ENCODE measurements at places on chromosomes 3 and 15. TPM values are rescaled to one million over a fixed set of nuclear protein-coding genes. Genes with fewer than 3 reads are reported as not detected.

PAQR5 gene
- total RNA-seq, result 16.5 TPM

ITPKA gene
- 16.8 TPM for total RNA-seq

WDR93 gene
- 0.22 TPM for total RNA-seq

LDHAL6B gene
- total RNA-seq, result not detected

IL20RB gene
- total RNA-seq, result 0.73 TPM

CASR gene
- total RNA-seq, result not detected

CAPN3 gene
- 0.40 TPM for total RNA-seq

RASGRP1 gene
- not detected for total RNA-seq

MEIS2 gene
- total RNA-seq, result 10.0 TPM

MUC20 gene
- 0.69 TPM for total RNA-seq

DNA sequence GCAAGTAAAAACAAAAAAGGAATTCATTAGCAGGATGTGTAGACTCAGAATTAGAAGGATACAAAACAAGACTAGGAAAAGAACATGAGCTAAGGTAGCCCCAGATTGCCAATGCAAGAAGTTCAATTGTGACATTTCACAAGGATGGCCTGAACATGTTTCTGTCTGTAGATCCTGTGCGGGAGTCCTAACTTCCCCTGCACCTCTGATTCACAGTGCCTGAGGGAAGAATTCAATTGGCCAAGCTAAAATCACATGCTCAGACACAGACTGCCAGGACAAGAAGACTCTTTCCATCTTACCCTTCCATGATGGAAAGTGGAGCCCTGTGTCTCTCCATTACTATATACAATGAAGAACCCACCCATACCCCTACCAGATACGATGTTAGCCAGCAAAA is 251.5 kb downstream of the KCNH8 start:
- no peaks in the 10 kb centered on the region for H3K36me3 ChIP-seq
- H3K4me3 ChIP-seq, result no peak overlapping the region
- no peak overlapping the region for H3K27ac ChIP-seq

DNA sequence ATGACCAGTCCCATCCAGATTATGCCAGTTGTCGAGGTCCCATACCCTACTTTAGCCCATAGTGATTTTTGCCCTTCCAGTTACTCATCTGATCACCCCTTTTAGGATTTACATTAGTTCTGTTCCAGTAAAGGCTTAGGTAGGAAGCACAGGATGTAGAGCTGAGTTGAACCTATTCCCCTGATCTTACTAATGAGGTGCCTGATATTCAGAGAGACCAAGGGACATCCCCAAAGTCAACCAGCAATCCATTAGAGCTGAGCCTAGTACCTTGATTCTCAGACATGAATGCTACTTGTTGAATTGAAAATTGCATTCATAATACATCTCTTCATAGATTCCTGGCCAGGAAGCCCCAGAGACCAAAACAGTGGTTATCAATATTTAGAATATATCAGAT is 24.7 kb downstream of the CTDSPL start:
- no peaks in the 10 kb centered on the region for H3K4me1 ChIP-seq
- peaks cover 29% of the 10 kb centered on the region for H3K27me3 ChIP-seq
- no peaks in the 10 kb centered on the region for H3K36me3 ChIP-seq
- no peak overlapping the region for H3K4me3 ChIP-seq
- DNase-seq, result no peak

- H3K27ac ChIP-seq, result peak overlapping the region; percentile 55
- no peaks in the 10 kb centered on the region for H3K36me3 ChIP-seq
- H3K4me1 ChIP-seq, result peaks cover 10% of the 10 kb centered on the region
- H3K27me3 ChIP-seq, result no peaks in the 10 kb centered on the region
Observed at GRCh38 chr3:193805448-193805847, 212.4 kb downstream of the OPA1 start.

DNA sequence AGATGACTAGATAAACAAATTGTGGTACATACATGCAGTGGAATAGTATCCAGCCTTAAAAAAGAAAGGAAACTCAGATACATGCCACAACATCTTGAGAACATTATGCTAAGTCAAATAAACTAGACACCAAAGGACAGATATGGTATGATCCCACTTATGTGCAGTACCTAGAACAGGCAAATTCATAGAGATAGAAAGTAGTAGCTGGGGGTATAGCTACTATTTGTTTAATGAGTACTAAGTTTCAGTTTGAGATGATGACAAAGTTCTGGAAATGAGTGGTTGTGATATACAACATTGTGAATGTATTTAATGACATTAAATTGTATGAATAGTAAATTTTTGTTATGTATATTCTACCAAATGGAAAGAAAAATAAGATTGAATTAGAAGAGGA is 477.2 kb upstream of the CFAP20DC start:
- H3K4me1 ChIP-seq, result no peaks in the 10 kb centered on the region
- H3K27me3 ChIP-seq, result no peaks in the 10 kb centered on the region
- DNase-seq, result no peak
- H3K27ac ChIP-seq, result no peak overlapping the region
- H3K4me3 ChIP-seq, result no peak overlapping the region

GRCh38 chr3:14126017-14126886 is 1.4 kb downstream of the TMEM43 start:
- no peaks in the 10 kb centered on the region for H3K27me3 ChIP-seq
- H3K4me3 ChIP-seq, result peak overlapping the region; percentile 87
- no peak for DNase-seq

- H3K4me3 ChIP-seq, result no peak overlapping the region
- no peak for DNase-seq
- no peak overlapping the region for H3K27ac ChIP-seq
- H3K4me1 ChIP-seq, result no peaks in the 10 kb centered on the region
Observed at GRCh38 chr15:96020133-96020532, 310.4 kb upstream of the NR2F2 start.

DNA sequence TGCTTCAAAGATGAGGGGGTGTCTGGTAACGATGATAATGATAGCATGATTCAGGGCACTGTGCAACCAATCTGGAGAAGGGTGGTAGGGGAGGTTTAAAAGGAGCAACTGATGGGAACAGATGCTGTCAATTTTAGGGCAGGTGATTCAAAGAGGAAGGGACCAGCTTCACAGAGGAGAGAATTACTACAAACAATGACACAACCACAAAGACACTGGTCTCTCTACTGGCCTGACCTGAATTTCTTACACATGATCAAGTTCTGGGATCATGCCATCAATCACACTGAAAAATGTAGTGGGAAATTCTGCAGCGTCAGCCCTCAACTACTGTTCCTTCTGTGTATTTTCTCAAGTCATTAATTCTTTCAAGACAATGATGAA is 2.6 kb upstream of the CDV3 start:
- H3K4me1 ChIP-seq, result peaks cover 55% of the 10 kb centered on the region
- peak overlapping the region; percentile 96 for H3K27ac ChIP-seq

GRCh38 chr3:179021119-179021903 is 50.3 kb downstream of the ZMAT3 start:
- no peaks in the 10 kb centered on the region for H3K36me3 ChIP-seq
- H3K4me1 ChIP-seq, result no peaks in the 10 kb centered on the region
- no peak overlapping the region for H3K27ac ChIP-seq

DNA sequence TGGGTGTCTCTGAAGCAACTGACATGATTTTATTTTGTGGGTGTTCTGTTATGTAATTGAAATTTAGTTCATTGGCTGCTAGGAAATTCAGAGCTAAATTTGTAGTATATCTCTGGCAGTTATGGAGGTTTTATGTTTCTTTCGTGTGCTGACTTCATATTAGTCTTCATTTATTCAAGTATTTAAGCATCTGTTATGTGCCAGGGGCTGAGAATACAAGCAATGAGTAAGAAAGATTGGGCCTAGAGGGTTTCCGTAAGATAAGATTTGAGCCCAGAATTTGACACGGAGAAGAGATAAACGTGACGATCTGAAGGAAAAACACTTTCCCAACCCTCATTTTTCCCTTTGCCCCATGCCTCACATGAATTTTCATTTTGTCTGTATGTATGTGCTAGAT is 75.2 kb upstream of the ACKR4 start:
- H3K4me3 ChIP-seq, result no peak overlapping the region
- H3K27me3 ChIP-seq, result no peaks in the 10 kb centered on the region
- no peak overlapping the region for H3K27ac ChIP-seq
- no peak for DNase-seq
- no peaks in the 10 kb centered on the region for H3K4me1 ChIP-seq

DNA sequence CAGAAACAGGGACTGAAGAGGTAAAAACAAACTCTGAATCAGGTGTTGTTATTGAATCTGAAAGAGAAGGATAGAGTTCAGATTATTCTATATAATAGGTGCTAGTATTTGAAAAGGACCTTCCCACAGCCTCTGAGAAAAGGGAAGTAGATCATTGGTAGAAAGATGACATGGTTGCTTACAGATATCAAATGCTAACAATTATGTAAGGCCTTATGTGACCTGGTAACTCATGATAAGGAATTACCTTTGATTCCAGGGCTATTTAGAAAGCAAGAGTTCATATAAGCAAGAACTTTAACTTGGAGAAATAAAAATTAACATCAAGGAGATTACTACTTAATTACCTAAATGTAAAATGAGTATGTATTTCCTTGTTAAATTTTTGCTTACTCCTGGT is 7.6 kb downstream of the SLC27A2 start:
- H3K27ac ChIP-seq, result no peak overlapping the region
- no peak overlapping the region for H3K4me3 ChIP-seq
- DNase-seq, result no peak
- H3K27me3 ChIP-seq, result no peaks in the 10 kb centered on the region
- H3K36me3 ChIP-seq, result no peaks in the 10 kb centered on the region

DNA sequence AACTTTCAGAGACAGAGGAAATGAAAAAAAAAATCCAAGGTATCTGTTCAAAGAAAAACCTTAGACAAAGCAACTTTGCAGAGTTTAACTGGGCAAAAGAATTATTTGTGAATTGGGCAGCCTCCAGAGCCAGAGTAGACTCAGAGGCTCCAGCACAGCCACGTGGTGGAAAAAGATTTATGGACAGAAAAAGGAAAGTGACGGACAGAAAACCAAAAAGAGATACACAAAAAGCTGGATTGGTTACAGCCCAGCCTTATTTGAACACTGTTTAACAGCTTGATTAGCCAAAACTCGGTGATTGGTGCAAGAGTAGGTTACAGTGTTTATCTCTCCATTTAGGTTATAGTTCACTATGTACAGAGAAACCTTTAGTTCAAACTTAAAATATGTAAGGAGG is 23.7 kb upstream of the GPD1L start:
- H3K27ac ChIP-seq, result no peak overlapping the region
- peak; percentile 14 for DNase-seq

- H3K27me3 ChIP-seq, result 0 out of 2 replicates have a peak, but pooled peaks cover 4% of the 10 kb centered on the region
- H3K36me3 ChIP-seq, result no peaks in the 10 kb centered on the region
- DNase-seq, result peak; percentile 14
- no peak overlapping the region for H3K4me3 ChIP-seq
- no peak overlapping the region for H3K27ac ChIP-seq
Observed at GRCh38 chr15:48025118-48025517, 95.7 kb upstream of the SLC24A5 start.

- no peak overlapping the region for H3K4me3 ChIP-seq
- H3K27ac ChIP-seq, result no peak overlapping the region
- H3K36me3 ChIP-seq, result no peaks in the 10 kb centered on the region
- 0 out of 2 replicates have a peak, but pooled peaks cover 12% of the 10 kb centered on the region for H3K4me1 ChIP-seq
- no peak for DNase-seq
- no peaks in the 10 kb centered on the region for H3K27me3 ChIP-seq
Observed at GRCh38 chr3:111311709-111312235, 230.2 kb upstream of the CD96 start.

- no peak overlapping the region for H3K27ac ChIP-seq
- no peaks in the 10 kb centered on the region for H3K4me1 ChIP-seq
- no peaks in the 10 kb centered on the region for H3K27me3 ChIP-seq
- DNase-seq, result no peak
- no peaks in the 10 kb centered on the region for H3K36me3 ChIP-seq
Observed at GRCh38 chr3:35404571-35404970, 234.8 kb upstream of the ARPP21 start.

DNA sequence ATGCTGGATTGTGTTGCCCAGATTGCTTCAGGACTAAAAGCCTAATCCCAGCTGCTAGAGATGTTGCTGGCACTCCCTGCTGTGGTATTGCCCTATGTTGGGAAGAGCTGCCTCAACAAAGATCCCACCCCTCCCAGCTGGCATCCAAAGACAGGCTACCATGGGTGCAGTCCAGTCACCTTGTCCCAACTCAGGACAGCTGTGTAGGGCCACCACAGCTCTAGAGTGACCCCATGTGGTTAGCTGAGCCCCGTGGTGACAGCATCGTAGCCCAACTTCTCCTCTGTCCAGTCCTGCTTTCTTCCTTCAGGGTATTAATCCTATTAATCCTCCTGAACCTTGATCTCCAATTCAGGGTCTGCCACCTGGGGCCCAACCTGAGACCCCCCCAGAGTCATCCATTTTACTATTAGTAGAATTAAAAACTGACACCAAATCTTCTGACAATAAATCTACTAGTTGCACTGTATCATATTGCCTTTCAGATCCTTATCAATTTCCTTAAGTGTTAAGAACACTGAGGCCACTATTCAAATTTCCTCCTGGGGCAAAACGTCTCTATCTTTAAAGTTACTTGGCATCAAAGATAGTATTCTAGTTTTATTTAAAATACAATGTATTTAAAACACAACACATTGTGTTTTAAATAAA is 83.5 kb downstream of the AQP9 start:
- no peaks in the 10 kb centered on the region for H3K27me3 ChIP-seq
- H3K4me3 ChIP-seq, result no peak overlapping the region

GRCh38 chr3:109926376-109926775 is 589.0 kb upstream of the DPPA4 start:
- H3K36me3 ChIP-seq, result no peaks in the 10 kb centered on the region
- H3K27ac ChIP-seq, result peak overlapping the region; percentile 90
- no peaks in the 10 kb centered on the region for H3K27me3 ChIP-seq
- H3K4me1 ChIP-seq, result peaks cover 30% of the 10 kb centered on the region
- no peak overlapping the region for H3K4me3 ChIP-seq
